ENCODE measurements at places on chromosomes 6 and 20.

GRCh38 chr20:50635014-50635557, 56.3 kb downstream of the RIPOR3 start:
- DNase-seq: no peak

- DNase-seq: no peak
These were observed 134.2 kb downstream of the MRPL14 start for GRCh38 chr6:43992783-43993644.

GRCh38 chr6:82111114-82111513, 136.4 kb downstream of the IBTK start:
- DNase-seq: no peak

- no peak for DNase-seq
These were observed 7.6 kb upstream of the FAM83C start for GRCh38 chr20:35299780-35300179.

GRCh38 chr20:49751397-49751736, 37.7 kb upstream of the B4GALT5 start:
- DNase-seq: no peak

DNA sequence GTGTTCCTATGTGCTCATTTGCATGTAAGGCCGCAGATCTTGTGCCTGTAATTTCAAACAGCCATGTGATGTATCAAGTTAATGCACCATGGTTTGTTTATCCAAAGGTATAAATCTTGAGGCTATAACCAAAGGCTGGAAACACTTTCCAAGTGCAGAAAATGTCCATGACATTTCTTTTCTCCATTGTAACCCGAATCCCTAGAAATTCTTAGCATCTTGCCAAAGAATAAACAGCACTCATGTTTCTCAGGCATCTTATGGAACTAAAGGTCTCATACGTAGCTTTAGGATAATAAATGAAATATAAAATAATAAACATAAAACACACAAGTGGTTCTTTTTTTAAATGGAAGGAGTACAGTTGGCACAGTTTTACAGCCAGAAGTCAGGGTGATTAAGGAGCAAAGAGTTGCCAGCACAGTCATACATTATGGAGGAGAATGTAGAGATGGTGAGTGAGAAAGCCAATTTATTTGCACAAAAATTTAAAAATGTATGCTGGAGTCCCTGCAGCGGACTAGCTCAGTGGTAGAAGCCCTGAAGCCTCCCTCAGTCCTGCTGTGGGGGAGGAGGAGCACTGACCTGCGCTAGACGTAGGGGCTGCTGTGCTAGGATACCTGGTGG, 18.0 kb downstream of the CDH26 start:
- DNase-seq: no peak

Measured in NAMALWA (cell line).